Endothelial cell of umbilical vein (primary cell): ENCODE measurements at places on chromosomes 2 and 18.

- DNase-seq: no peak
These were observed 40.5 kb downstream of the CHMP3 start for GRCh38 chr2:86522711-86523110.

DNA sequence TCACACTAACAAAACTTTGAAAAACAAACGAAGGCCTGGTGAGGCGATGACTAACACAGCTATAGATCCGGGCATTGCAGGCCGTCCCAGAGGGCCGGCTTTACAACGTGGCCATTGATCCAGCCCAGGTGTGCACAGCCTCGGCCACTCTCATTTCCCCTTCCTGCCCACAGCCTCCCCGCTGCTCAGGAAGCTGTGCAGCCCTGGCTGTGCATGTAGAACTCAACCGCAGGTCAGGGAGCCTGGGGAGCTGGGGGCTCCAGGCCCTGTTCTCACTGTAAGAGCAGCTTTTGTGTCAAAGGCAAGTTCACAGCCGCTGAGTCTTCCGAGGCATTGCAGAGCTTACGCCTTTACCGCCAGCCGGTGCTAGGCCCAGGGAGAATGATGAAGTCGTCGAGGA lies 87.2 kb downstream of the LONRF2 start:
- DNase-seq: no peak

GRCh38 chr2:138373993-138374408 lies 127.6 kb upstream of the SPOPL start:
- DNase-seq: peak; percentile 57

DNA sequence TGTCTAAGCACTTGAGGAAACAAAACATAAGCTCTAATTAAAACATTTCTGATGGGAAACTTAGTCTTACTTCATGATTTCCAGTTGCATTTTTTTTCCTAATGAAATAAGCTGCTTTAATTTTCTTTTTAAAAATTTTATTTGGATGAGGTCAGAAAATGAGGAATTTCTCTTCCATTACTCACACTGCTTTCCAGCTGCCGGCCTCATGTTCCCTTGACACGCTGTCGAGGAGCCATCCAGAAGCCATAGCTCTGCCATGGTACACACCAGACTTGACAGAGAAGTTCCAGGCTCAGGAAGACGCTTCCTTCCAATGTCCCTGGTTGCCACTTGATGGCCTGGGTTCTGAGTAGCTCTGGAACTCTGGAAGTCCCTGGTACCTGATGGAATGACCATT lies 12.1 kb upstream of the MAPRE2 start:
- DNase-seq: no peak

DNA sequence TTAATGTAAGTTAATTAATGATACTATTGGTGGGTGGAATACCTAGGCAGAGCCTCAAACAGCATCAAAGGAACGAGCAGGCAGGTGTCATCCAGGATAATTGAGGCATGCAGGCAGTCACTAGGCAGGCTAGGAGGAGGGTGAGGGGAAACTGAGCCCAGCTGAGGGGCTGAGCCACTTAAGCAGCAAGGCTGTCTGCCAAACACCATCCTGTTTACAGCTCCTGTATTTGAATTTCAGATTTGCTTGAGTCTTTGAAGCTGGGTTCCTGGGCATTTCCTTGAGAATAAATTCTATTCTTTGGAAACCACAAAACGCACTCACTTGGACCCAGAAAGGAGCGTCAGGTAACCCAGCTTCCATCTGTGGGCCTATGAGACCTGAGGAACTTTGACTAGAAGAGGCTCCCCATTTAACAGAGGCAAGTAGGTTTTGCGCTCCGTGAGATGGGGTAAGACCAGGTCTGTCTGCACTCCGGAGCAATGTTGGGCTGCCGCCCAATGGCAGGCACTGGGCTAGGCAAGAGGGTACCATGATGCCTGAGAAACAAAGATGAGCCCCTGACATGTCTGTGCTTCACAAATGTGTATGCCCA lies 2.0 kb downstream of the EDAR start:
- no peak for DNase-seq

GRCh38 chr2:198314559-198315153 lies 510.3 kb downstream of the PLCL1 start:
- peak; percentile 59 for DNase-seq

GRCh38 chr2:8457092-8457481 lies 224.8 kb upstream of the ID2 start:
- DNase-seq: no peak

DNA sequence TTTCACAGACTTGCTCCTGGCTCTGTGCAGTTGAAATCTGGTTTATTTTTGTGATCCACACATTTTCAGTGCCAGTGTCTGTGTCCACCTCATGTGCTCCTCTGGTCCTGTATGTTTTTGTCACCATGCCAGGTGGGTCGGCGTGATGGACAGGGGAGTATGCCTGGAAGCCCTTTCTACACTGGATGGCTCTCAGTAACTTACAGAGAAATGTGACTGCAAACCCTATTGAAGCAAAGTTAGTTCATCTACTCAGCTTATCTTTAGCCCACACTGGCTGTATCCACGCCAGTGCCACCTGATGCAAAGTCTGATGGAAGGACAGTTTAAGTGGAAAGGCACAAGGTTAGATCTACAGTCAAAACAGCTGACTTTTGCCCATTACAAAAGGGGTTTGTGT lies 4.3 kb downstream of the IMPA2 start:
- no peak for DNase-seq

DNA sequence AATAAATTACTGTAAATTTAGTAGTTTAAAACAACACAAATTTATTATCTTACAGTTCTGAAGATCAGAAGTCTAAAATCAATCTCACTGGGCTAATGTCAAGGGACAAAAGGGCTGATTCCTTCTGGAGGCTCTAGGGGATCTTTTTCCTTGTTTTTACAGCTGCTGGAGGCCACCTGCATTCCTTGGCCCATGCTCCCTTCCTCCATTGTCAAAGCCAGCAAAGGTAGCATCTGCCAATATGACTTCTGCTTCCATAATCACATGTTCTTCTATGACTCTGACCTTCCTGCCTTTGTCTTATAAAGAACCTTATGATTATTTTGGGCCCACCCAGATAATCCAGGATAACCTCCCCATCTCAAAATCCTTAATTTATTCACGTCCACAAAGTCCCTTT lies 46.0 kb upstream of the FAM136A start:
- DNase-seq: no peak

DNA sequence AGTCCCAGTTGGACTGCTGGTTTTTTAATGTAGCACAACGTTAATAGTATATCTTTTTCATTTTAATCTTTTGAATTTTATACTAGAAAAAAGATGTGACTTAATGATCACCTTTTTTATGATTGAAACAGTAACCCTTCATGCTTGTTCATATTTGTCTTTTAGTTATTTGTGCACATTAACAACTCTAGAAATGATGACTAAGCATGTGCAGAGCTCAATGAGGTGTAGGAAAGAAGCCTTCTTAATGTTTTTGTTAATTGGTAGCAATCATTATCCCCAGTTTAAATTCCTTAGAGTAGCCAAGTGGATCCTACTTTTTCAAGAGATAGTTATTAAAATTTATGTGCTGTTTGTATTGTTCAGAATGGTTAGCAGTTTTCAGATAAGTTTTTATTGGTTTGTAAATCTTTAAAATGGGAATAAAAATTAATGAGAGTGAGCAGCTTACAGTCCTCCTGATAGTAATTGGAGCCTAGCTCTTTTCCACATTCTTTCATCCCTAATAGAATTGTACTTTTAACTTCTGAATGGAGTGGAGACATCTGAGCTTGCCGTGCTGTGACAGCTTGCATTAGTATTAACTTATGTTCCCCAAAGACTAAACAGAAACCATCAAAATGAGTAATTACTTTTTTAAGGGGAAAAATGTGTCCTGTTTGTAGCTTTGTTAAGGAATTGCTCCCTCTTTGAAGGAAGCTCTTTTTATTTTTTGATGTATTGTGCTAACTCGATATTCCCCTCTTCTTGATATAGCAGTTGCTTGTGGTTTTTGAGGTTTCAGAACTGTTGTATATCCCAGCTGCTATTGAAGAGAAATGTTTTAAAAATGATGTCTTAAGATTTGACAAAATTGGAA lies 17.3 kb downstream of the PIK3C3 start:
- DNase-seq: no peak

DNA sequence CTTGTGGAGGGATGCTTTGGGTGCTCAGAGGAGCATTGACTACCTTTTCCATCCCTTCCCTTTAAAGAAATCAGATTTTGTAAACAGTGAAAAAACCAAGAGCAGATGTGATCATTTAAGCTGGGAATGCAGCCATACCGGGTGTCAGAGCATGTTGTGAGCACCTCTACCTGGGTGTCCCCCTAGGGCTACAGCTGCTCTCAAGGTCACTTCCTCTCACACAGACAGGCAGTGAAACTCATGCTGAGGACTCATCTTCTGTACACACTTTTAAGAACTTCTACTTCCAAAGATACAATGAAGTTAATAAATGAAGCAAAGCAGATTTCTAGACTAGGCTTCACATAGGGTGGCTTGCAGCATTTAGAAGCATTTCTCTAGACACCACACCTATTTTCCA lies 48.4 kb upstream of the FRZB start:
- DNase-seq: no peak

DNA sequence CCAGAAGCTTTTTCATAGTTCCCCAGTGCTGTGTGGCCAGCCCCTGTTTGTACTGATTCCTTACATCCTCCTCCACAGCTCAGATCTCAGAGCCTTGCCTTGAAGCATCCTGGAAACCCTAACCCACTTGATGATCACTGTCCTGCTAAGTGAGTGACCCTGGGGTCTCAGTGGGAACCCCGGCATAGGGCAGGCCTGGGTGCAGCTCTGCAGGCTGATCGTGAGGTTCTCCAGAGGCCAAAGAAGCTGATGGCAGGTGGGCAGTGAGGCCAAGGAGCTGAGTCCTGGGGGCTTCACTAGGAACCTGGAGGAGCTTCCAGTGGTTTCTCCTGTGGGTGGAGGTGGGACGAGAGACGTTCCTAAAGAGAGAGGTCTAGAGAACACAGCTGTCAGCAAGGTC lies 47.4 kb upstream of the BIN1 start:
- no peak for DNase-seq
